ENCODE measurements at places on chromosomes 7 and 10. TPM values are rescaled to one million over a fixed set of nuclear protein-coding genes. Genes with fewer than 3 reads are reported as not detected.

GRCh38 chr7:155147172-155147571, 77.0 kb downstream of the HTR5A start:
- no peak for DNase-seq

GRCh38 chr7:128266883-128267594, 26.0 kb downstream of the LEP start:
- DNase-seq = peak; percentile 88

GRCh38 chr10:125264757-125265578, 104.6 kb upstream of the CTBP2 start:
- no peak for DNase-seq

DNA sequence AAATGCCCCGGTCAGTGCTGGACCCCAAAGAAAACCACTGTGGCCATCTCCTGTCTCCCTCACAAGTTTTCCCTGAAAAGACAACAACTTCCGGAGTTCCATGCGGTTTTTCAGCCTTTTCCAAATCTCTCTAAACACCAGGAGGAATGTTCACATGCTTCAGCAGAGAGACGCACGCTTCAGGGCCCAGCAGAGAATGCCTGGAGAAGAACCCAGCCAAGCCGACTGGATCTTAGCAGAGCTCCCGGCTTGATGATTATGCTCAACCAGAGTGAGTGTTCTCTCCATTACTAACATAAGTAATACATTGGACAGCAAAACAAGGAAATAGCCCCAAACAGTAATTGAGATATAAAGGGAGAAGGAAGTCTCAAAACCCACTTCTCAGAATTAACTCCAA, 17.9 kb downstream of the PRKCQ start:
- DNase-seq = no peak

- DNase-seq = no peak
Measured at GRCh38 chr7:133858311-133858710, 268.8 kb upstream of the LRGUK start.

- peak; percentile 72 for DNase-seq
Measured at GRCh38 chr7:20241911-20242261, 24.7 kb upstream of the MACC1 start.

DNA sequence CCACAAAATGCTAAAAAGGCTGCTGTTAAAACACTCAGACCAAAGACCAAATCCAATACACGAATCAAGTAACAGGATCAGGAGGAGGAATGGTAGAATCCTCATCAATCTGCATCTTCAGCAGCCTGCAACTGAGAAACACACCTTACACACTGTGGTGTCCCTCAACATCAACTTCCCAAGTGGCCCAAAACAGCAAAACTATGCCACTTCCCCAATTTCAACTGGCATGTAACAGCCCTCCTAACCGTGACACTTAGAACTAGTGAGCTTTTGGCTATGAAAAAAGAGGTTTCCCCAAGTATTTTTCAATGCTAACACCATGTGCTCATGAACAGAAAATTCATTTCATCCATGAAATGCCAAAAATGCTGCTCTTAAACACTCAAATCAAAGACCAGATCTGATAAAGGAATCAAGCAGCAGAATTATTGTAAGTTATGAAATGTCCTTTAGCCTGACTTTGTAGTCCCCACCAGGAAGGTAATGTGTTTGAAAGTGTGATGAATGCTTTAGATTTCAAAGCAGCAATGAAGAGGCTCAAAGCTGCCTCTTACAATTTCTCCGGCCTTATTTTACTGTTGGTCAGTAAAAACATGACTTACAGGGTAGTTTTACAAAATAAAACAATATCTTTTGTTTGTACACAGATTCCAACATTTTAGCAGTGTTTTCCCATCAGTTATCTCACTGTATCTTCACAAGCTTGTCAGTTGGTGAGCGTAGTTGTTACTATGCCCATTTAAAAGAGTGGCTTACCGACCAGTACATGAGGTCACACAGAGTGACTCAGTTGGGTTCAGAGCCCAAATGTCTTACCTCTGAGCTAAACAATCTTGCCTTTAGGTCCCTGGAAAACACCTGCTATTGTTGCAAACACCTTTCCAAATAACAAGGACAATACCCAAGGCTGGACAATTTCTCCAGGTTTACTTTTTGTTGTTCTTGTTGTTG, 65.7 kb upstream of the ASAH2 start:
- no peak for DNase-seq

DNA sequence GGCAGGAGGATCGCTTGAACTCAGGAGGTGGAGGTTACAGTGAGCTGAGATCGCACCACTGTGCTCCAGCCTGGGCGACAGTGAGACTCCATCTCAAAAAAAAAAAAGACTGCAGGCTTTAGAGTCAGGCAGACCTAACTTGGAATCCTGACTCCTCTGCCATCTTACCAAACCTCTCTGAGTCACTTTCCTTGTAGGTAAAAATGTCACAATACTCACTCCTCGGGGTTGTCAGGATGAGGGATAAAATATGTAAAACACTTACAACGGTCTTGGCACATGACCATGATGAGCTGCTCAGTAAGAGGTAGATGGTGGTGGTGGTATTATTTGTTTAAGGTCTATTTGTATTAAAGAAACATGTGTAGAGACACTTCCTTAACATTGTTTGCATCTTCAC, 154.1 kb upstream of the PDE1C start:
- no peak for DNase-seq

- no peak for DNase-seq
Measured at GRCh38 chr7:37815671-37816371, 32.6 kb upstream of the NME8 start.

DNA sequence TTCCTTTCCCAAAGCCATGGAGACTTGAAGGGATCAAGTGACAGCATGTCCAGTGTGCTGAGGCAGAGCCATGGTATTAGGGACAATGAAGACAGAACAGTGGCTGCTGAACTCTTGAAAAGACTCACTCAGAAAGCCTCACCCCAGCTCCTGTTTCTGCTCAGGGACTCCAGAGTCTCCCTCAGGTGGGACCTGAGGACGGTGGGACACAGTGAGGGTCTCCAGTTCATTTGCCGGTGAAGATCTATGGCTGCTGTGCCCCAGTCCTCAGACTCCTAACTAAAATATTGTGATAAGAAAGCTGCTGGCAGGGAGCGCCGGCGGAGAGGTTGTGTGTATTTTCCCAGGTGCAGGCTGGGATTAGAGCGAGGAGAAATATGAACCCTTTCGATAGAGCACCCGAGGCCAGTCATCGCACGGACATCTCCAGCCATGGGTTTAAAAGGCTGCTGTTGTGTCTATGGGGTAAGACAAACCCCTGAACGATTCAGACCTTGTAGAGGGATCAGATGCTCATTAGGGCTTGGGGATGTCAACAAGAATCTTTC, 57.2 kb downstream of the C7orf25 start:
- DNase-seq = no peak

DNA sequence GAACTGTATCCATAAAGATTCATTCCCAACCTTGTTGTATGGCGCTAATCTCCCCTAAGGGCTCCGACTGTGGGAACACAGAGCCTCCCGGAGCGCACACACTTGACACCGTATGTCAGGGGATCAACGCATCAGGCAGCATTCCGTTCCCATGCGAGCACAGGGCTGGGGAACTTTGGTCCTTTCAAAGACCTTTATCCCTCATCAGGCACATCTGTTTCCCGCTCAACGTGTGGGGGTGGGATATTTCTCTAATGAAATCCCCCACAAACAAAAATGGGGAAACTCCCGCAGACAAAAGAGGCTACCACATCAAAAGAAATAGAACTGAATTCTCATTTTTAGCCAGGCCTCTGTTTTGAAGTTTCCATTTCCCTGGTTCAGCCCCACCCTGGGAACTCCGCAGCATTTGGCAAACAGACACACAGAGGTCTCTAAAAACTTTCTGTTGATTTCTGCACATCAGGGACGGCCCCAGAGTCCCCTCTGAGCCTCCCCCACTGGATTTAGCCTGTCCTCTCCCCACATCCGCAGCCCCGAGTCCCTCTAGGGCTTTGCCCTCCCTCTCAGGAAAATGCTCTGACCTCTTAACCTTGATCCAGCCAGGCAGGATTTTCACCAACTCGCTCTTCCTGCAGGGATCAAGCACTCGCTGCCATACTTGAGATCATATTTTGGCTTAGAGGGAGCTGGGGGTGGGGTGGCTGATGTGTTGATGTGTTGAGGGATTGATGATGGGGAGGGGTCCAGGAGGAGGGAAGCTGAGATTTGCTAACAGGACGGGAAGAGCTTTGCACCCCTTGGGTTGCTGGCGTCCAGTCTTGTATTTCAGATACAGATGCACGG, 6.6 kb downstream of the CPA5 start:
- DNase-seq = no peak

DNA sequence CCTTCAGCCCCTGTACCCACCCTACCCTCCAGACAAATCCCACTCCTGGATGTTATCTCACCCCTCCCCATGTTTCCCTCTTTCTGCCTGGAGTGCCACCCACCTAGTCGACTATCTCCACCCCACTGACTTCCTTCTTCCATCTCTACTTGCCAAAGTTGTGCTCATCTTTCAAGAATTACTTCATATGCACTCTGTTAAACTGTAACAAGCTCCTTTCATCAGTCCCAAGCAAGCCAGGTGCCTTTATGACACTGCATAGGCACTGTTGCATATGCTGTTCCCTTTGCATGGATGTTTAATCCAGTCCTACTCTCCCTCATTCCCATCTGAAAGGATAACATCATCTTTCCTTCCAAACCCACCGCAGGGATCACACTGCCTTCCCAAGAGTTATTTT, 8.9 kb upstream of the CDK1 start:
- DNase-seq = no peak

ADIRF gene
- 2.5 TPM for total RNA-seq

CADPS2 gene
- total RNA-seq = 0.13 TPM

CLEC5A gene
- not detected for total RNA-seq

ANXA8L1 gene
- not detected for total RNA-seq

LIPF gene
- total RNA-seq = not detected
